ENCODE measurements at places on chromosomes 1 and 21.

- no peak for DNase-seq
Observed at GRCh38 chr1:18328803-18329202, 151.9 kb upstream of the KLHDC7A start.

DNA sequence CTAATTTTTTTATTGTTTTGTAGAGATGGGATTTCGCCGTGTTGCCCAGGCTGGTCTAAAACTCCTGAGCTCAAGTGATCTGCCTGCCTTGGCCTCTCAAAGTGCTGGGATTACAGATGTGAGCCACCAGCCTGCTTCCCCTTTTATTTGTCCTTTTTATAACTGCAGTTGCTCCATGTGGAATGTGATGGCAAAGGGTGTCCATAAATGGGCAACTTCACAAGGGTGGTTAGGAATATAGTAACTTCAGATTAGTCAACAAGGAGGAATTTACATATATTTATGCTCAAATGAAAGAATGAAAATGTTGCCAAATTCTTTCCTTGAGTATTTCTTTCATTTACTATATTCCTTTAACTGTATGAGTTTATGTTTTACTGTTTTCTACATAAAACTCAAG lies 182.9 kb downstream of the BACH1 start:
- DNase-seq = no peak

- DNase-seq = no peak
Observed at GRCh38 chr1:61518670-61519400, 206.1 kb downstream of the TM2D1 start.

GRCh38 chr1:225962440-225962975 lies 21.5 kb upstream of the LEFTY2 start:
- peak; percentile 72 for DNase-seq

DNA sequence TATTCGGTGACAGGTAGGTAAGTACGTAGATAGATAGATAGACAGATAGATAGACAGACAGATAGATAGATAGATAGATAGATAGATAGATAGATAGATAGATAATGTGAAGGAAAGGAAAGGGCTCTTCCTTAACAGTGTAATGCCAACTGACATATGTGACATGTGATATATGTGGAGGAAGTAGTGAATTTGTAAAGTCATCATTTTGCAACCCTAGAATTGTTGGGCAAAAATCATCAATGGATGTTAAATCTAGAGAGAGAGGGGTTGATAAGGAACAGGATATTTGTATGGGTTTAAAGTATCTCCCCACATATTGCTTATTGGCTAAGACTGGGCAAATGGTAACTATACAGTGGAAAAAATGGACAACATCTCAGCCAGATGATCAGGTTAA lies 166.6 kb downstream of the ROR1 start:
- DNase-seq = no peak

DNA sequence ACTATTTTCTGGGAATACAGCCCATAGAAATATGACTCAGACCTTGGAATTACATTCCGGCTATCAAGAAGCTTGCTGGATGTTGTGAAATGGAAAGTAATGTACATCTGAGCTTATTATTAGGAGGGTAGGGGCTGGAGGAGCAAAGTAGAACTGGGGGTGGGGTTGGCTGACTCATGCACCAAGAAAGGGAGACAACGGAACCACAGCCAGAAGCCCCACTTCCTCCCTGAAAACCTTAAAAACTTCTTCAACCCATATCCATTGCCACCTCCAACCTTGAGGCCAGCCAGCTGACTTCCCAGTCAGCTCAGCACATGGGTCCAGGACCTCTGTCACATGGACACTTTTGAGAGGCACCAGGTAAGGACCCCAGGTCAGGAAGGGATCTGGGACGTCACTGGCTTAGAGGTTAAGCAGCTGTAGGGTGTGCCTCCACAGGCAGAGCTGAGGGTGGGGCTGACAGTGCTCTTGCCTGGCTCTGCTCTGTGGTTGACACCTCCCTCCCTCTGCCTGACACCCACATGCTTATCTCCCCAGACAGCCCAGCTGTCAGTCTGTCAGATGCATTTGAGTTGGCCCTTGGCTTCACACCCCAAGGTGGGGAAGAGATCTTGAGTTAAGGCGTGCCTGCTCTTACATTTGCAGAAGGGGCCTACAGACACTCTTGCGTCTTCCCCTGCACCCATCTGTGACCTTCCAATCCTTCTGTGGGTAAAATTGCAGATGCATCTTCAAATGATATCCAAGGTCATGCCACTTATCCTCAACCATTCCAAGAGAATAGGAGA lies 5.7 kb upstream of the ZNF683 start:
- DNase-seq = peak; percentile 96

DNA sequence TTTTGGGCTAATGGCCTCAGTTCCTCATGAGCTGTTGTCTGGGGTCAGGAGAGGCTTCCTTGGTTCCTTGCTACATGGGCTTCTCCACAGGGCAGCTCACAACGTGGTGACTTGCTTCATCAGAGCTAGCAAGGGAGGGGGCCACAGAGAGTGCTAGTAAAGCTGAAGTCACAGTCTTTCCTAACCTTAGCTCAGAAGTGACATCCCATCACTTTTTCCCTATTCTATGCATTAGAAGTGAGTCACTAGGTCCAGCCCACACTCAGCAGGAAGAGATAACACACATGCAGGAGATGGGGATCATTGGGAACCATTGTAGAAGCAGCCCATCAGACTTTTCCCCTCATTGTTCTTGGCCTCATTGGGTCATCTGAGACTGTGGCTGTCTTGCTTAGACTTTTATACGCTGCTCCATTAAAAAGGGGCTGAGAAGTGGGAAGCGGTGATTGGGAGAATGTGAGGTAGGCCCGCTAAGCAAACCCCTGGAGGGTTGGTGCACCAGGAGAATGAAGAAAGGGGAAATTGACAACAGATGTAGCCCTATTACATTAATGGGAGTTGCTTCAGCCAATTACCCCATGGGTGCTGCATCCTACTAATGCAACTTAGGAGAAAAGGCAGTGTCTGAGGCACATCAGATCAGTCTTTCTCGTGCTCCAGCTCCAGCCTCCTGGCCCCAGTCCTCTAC lies 22.1 kb upstream of the IGSF21 start:
- DNase-seq = no peak

DNA sequence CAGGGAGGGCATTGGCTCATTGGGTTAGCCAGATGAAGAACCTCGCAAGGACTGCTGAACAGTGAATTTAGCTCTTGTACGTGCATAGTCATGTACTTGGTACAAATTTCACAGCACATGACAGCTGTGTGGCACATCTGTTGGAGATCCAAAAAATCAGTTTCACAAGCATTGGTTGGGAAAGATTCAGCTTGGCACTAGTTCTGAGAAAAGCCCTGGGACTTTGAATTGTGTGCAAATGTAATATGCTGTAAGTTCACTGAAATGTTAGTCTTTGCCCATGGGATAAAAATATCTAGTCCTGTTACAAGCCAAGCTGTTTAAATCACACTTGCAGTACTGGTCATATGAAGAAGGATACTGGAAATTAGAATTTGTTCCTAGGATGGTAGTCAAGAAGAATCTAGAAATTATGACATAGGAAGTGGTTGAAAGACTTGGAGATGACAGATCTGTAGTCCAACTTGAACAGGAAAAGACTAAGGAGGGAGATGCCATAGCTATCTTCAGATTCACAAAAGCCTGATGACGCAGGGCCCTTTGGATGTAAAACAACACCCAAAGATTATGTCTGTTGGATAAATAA lies 19.2 kb downstream of the LAMC2 start:
- no peak for DNase-seq

- no peak for DNase-seq
Observed at GRCh38 chr21:33662046-33662445, 19.7 kb downstream of the ITSN1 start.

- no peak for DNase-seq
Observed at GRCh38 chr21:45445369-45445768, 40.4 kb downstream of the COL18A1 start.
